ENCODE measurements at places on chromosomes 1 and 21. TPM values are rescaled to one million over a fixed set of nuclear protein-coding genes. Genes with fewer than 3 reads are reported as not detected.

- H3K27ac ChIP-seq: no peak overlapping the region
- H3K27me3 ChIP-seq: no peaks in the 10 kb centered on the region
- no peak overlapping the region for H3K4me3 ChIP-seq
Measured at GRCh38 chr1:248696774-248697173, 5.8 kb downstream of the OR14I1 start.

DNA sequence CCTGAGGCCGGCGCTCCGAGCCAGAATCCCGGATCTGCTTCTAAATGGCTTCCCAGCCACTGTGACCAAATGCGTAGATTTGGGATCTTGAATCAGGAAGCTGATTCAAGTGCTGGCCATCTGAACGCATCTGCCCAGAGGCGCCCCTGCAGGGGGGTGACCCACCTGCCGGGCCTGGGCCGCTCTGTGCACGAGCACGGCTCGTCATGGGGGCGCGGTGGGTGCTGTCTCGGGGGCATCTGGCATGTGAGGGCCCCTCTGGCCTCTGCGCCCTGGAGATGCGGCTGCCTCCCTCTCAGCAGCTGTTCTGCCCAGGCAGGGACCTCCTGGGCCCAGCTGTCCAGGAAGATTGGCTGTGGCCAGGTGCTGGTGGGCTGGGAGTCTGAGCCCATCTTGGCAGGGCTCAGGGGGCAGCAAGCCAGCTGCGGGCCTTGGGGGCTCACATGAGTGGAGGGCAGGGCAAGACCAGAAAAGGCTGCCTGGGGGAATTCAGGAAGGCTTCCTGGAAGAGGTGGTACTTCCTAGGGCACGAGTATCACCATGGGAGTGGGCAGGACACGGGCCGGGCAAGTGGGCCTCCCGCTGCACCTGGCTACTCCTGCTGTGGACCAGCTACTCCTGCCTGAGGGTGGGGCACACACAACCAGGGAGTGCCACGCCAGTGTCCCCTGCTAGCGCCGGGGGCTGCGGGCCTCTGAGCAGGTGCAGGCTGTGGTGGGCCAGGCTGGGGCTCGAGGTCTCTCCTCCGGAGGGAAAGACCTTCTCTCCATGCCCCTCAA lies 25.1 kb downstream of the PLCH2 start:
- no peaks in the 10 kb centered on the region for H3K4me1 ChIP-seq
- H3K27me3 ChIP-seq: no peaks in the 10 kb centered on the region
- no peak overlapping the region for H3K27ac ChIP-seq

The VCAM1 gene
- total RNA-seq: 1.7 TPM

The C1orf74 gene
- 2.3 TPM for total RNA-seq

The RGS2 gene
- 9.1 TPM for total RNA-seq
